A549 treated with DMSO at 1 μM for 4 hours (cell line): ENCODE measurements at places on chromosomes 12 and 14. TPM values are rescaled to one million over a fixed set of nuclear protein-coding genes. Genes with fewer than 3 reads are reported as not detected.

Gene TMPRSS12
- total RNA-seq, result not detected in 5 replicates

Gene INHBC
- total RNA-seq, result not detected in 5 replicates

Gene HSPB8
- 13.0 to 21.8 TPM (median 15.1 TPM) in 5 replicates for total RNA-seq

Gene TAS2R10
- 0.09 to 0.13 TPM in 2 of 5 replicates, not detected in the others for total RNA-seq

Gene UTP20
- 16.1 to 22.9 TPM (median 19.7 TPM) in 5 replicates for total RNA-seq

Gene C1QL4
- total RNA-seq, result 4.4 to 6.0 TPM (median 4.8 TPM) in 5 replicates
